A549 treated with dexamethasone at 1 μM for 4 hours (cell line): ENCODE measurements at places on chromosomes 1 and 21. TPM values are rescaled to one million over a fixed set of nuclear protein-coding genes. Genes with fewer than 3 reads are reported as not detected.

Gene CFHR2
- total RNA-seq, result not detected in 5 replicates

Gene RCSD1
- 0.02 to 0.09 TPM (median 0.02 TPM) in 5 replicates for total RNA-seq

Gene CSF3R
- not detected in 5 replicates for total RNA-seq

Gene HHAT
- total RNA-seq, result 1.5 to 2.2 TPM (median 1.8 TPM) in 5 replicates

Gene CD247
- 0.54 to 0.87 TPM (median 0.61 TPM) in 5 replicates for total RNA-seq

Gene WARS2
- total RNA-seq, result 4.7 to 6.6 TPM (median 5.8 TPM) in 5 replicates
